Stimulated activated CD8-positive, alpha-beta memory T cell treated with anti-CD3 and anti-CD28 coated beads, Interleukin-4, amount 100 ng/mL, for 1 hour (primary cell): ENCODE measurements at places on chromosomes 1 and 21.

GRCh38 chr21:36639769-36640168, 59.1 kb upstream of the SIM2 start:
- no peak for DNase-seq

DNA sequence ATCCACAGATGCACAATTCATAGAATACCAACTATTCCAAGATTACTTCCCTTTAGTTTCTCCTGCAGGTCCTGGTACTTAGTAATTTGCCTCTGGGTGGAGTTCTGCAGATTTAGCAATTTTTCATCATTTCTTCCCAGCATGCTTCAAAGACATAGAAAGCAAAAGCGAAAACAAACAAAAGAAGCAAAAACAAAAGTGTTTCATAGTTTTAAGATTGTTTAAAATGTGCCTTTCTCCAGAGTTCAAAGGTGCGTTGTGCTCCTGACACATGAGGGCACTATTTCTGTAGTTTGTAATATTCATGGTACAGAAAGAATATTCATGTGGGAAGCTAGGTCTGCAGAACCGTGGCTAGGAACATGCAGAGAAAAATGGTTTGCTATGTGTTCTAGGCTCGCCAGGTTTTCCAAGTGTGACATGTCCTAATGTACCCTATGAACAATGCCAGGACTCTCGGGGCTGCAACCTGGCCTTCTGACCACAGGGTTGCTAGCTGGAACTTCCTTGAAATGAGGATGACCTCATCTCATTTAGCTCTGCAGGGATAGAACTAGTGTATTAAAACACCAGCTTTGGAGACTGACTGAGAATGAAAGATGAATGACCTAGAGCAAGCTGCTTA, 30.0 kb upstream of the RCSD1 start:
- no peak for DNase-seq

DNA sequence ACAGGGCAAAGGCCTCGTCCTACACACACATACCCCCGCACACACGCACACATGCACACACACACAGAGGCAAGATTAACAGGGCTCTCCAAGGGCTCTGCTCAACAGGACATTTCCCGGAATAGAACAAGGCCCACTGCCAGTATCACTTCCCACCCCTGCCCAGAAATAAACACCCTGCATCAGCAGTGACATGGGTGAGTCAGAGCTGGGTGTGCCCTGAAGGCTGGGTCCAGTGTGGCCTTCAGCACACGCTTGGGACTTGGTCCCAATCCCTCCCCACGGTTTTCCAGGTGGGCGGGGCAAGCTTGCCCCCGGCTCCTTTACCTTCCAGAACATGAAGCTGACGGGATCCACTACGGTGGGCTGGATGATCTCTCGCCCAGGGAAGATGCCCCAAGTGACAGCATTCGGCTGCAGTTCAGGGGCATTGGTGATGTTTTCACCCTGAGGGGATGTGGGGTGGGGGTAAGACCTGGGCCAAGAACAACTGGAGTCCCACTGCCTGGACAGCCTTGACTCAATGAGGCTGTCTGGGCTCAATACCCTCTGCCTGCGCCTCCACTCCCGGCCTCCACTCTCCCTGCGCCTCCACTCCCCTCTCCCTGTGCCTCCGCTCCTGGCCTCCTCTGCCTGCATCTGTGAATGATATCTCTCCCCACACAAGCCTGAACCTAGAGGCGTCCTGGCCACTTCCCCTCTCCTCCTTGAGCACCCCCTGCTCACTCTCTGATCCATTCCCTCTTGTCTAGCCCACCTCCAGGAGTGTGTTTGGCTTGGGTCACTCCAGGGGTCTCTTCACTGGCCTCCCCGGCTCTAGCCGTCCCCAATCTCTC, 14.7 kb downstream of the MTHFR start:
- no peak for DNase-seq

GRCh38 chr1:241591317-241591716, 48.9 kb downstream of the CHML start:
- no peak for DNase-seq

DNA sequence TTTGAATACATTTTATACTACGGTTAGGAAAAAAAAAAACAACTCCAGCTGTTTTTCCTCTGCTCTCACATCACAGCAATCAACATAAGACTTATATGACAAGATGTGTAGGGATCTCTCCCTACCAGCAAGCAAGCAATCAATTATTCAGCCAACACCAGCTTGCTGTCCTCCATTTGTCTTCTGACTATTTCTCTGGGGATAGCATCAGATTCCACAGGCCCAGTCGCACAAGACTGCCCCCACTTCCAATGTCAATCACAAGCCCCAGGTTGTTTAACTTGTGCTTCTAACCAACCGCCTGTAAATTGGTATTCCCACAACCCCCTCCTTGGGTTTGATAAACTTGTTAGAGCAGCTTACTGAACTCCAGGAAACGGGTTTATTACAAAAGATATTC, 873.1 kb upstream of the TMPRSS15 start:
- DNase-seq: no peak

DNA sequence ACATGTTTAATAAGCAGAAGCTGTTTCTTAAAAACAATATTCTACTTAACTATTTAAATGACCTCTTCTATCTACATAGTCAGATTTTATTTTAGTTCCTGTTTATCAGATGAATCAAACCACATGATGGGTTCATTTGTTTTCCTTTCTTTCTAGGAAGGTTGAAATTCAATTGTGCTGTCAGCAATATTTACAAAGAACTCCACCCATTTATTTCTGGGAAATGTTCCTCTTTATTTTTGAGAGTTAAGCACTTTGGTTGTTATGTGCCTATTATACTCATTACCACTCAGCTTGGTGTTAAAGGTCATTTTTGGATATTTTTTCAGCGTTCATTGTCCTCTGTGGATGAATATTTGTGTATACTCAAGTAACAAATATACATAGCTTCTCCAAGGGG, 84.9 kb downstream of the C4BPA start:
- no peak for DNase-seq

GRCh38 chr1:117710710-117711109, 104.9 kb downstream of the TENT5C start:
- DNase-seq: no peak

GRCh38 chr1:213683529-213683928, 304.2 kb upstream of the PROX1 start:
- DNase-seq: no peak

GRCh38 chr1:2231532-2232254, 3.6 kb downstream of the SKI start:
- no peak for DNase-seq
